Activated CD8-positive, alpha-beta memory T cell treated with anti-CD3 and anti-CD28 coated beads, Interleukin-2, amount 10 ng/mL, durations not matched to agents 7 days and 5 days (primary cell): ENCODE measurements at places on chromosomes 3 and 15. TPM values are rescaled to one million over a fixed set of nuclear protein-coding genes. Genes with fewer than 3 reads are reported as not detected.

Gene RAD51
- 73.0 TPM for total RNA-seq

Gene CNTN3
- total RNA-seq, result not detected

Gene RYR3
- not detected for total RNA-seq

Gene GPR171
- 153 TPM for total RNA-seq

Gene EFHB
- total RNA-seq, result not detected

Gene RPL15
- total RNA-seq, result 1,693 TPM

GRCh38 chr3:139421040-139421439 is 31.6 kb upstream of the COPB2 start:
- peaks cover 8% of the 10 kb centered on the region for H3K27me3 ChIP-seq
- DNase-seq, result no peak
- H3K4me3 ChIP-seq, result no peak overlapping the region
- no peak overlapping the region for H3K27ac ChIP-seq

- no peaks in the 10 kb centered on the region for H3K36me3 ChIP-seq
- H3K27me3 ChIP-seq, result peaks cover 67% of the 10 kb centered on the region
These were observed 24.3 kb upstream of the ANP32A start for GRCh38 chr15:68844856-68845550.

- H3K27ac ChIP-seq, result no peak overlapping the region
- peaks cover 41% of the 10 kb centered on the region for H3K27me3 ChIP-seq
- DNase-seq, result no peak
- no peak overlapping the region for H3K4me3 ChIP-seq
- no peaks in the 10 kb centered on the region for H3K36me3 ChIP-seq
These were observed 122.2 kb upstream of the DLG1 start for GRCh38 chr3:197420566-197420965.

DNA sequence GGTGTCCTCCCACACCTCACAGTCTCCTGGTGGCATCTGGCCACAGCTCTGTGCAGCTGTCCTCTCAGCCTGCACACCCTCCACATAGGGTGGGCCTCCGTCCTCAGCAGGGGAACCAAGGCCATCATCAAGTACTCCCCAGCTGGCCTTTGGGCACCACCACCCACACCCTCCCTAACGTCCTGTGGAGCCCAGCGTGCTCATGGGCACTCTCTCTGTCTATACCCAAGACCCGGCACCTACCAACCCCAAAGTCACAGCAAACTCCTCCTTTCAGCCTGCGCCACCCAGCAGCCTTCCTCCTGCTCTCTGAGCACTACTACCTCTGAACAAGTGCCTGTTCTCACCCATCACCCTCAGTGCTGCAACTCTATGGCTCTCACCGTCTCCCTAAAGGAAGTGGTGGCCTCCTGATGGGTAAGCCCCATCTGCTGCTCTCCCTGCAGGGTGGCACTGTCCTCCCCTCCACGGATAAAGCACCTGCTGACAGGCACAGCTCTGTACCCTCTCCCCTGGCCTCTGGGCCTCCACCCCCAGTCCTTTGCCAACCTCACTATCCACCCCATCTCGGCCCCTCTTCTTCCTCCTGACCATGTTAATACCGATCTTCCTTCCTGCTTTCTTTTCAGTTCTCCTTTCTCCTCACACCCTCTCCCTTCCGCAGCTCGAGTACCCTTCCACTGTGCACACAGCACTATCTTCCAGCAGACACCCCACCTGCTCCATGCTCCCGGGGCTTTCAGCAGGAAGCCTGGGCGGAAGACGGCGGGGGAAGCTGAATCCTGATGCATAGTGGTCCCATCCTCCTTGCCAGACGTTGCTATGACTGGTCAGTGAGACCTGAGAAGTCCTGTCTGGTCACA is 31.5 kb downstream of the SLC41A3 start:
- H3K27me3 ChIP-seq, result no peaks in the 10 kb centered on the region
- no peaks in the 10 kb centered on the region for H3K36me3 ChIP-seq
- DNase-seq, result no peak
- no peak overlapping the region for H3K27ac ChIP-seq
- peaks cover 8% of the 10 kb centered on the region for H3K4me1 ChIP-seq
- H3K4me3 ChIP-seq, result no peak overlapping the region

DNA sequence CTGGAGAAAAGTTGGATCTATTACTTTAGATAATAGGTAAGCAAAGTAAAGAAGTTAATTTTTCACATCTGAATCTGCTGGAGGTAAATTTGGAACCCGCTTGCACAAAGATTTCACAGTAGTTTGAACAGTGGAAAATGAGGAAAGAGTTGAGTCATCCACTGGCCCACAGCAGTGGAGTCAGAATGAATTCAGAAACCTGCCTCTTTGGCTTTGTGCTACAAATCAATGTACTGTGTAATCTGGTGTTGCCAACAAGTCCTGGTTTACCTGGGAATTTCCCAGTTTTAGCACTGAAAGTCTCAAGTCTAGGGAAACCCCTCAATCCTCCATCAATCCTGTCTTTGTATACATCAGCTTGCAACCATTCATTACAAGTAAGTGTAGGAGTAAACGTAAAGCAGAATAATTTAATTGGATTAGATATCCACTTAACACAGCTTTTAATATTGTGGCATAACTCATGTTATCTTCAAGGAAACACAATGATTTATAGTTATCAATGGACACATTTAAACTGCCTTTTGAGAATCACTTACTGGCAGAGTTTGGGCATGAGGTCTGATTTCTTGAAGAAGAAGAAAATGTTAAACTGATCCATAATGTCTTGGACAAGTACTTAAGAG is 100.6 kb downstream of the DCLK3 start:
- no peak overlapping the region for H3K27ac ChIP-seq
- peaks cover 7% of the 10 kb centered on the region for H3K27me3 ChIP-seq
- DNase-seq, result no peak
- H3K4me1 ChIP-seq, result no peaks in the 10 kb centered on the region
- H3K4me3 ChIP-seq, result no peak overlapping the region

- H3K27me3 ChIP-seq, result peaks cover 7% of the 10 kb centered on the region
- no peaks in the 10 kb centered on the region for H3K36me3 ChIP-seq
- no peaks in the 10 kb centered on the region for H3K4me1 ChIP-seq
- H3K4me3 ChIP-seq, result no peak overlapping the region
- no peak overlapping the region for H3K27ac ChIP-seq
- peak; percentile 18 for DNase-seq
These were observed 15.6 kb downstream of the LRRK1 start for GRCh38 chr15:100934726-100935125.

GRCh38 chr3:64223791-64224745 is 1.2 kb downstream of the PRICKLE2 start:
- no peaks in the 10 kb centered on the region for H3K27me3 ChIP-seq
- no peak for DNase-seq
- H3K4me1 ChIP-seq, result no peaks in the 10 kb centered on the region
- no peaks in the 10 kb centered on the region for H3K36me3 ChIP-seq

DNA sequence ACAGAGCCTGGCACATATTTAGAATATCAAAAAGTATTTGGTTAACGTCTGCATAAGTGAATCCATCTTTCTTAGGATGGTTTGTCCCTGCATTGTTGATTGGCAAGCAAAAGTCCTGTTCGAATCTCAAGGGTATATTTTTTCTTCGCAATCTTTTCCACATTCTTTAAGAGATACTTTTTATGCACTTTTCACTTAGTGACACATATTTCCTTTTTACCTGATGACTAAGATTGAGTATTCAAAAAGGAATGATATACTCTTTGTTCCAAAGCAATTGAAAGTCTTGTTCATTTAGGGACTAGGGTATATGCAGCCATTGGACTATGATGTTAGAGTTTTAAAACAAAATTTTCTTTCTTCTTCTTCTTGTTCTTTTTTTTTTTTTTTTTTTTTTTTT is 349.9 kb downstream of the NLGN1 start:
- no peaks in the 10 kb centered on the region for H3K27me3 ChIP-seq
- H3K4me1 ChIP-seq, result no peaks in the 10 kb centered on the region
- no peak overlapping the region for H3K4me3 ChIP-seq

DNA sequence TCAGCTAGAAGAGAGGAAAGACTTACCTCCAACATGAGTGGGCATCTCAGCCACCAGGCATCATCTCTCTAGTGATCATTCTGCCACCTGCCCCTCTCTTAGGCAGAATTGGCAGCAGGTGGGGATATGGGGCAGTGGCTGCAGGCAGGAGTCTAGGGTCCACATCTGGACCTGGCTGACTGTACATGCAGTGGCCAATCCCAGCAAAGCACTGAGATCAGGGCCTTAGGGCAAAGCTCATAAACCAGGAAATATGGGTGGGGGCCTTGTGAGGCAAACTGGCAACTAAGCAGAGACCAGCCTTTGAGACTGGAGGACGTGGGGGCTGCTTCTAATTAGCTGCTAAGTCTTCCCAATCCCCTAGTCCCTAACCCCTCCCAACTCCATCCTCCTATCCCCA is 12.9 kb downstream of the POMGNT2 start:
- no peak overlapping the region for H3K4me3 ChIP-seq
- H3K27me3 ChIP-seq, result no peaks in the 10 kb centered on the region
- H3K4me1 ChIP-seq, result no peaks in the 10 kb centered on the region
- H3K27ac ChIP-seq, result no peak overlapping the region
- no peaks in the 10 kb centered on the region for H3K36me3 ChIP-seq

DNA sequence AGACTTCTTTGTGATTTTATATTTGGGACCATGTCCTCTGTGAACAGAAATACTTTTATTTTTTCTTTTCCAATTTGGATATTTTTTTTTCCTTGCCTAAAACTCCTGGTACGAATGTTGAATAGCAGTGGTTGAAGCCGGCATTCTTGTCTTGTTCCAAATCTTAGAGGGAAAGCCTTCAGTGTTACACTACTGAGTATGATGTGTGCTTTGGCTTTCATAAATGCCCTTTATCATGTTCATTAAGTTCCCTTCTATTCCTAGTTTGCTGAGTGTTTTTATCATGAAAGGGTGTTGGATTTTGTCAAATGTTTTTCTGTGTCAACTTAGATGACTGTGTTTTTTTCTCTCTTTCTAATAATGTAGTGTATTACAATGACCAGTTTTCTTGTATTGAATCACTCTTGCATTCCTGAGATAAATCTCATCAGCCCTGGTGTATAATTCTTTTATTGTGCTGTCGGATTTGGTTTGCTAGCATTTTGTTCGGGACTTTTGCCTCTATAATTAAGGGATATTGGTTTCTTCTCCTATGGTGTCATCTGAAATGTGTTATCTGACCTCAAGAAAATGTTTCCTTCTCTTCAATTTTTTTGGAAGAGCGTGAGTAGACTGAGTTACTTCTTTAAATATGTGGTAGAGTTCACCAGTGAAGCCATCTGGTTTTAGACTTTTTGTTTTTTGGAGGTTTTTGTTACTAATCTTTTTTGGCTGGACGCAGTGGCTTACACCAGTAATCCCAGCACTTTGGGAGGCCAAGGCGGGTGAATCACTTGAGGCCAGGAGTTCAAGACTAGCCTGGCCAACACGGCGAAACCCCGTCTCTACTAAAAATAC is 33.3 kb downstream of the MAP1A start:
- H3K36me3 ChIP-seq, result peaks cover 14% of the 10 kb centered on the region
- H3K4me3 ChIP-seq, result no peak overlapping the region
- no peaks in the 10 kb centered on the region for H3K27me3 ChIP-seq
- H3K4me1 ChIP-seq, result no peaks in the 10 kb centered on the region
- H3K27ac ChIP-seq, result no peak overlapping the region

- H3K27ac ChIP-seq, result no peak overlapping the region
- peaks cover 3% of the 10 kb centered on the region for H3K36me3 ChIP-seq
- DNase-seq, result no peak
- peaks cover 10% of the 10 kb centered on the region for H3K4me1 ChIP-seq
- no peaks in the 10 kb centered on the region for H3K27me3 ChIP-seq
- H3K4me3 ChIP-seq, result no peak overlapping the region
These were observed 43.4 kb downstream of the EEFSEC start for GRCh38 chr3:128196647-128197046.

DNA sequence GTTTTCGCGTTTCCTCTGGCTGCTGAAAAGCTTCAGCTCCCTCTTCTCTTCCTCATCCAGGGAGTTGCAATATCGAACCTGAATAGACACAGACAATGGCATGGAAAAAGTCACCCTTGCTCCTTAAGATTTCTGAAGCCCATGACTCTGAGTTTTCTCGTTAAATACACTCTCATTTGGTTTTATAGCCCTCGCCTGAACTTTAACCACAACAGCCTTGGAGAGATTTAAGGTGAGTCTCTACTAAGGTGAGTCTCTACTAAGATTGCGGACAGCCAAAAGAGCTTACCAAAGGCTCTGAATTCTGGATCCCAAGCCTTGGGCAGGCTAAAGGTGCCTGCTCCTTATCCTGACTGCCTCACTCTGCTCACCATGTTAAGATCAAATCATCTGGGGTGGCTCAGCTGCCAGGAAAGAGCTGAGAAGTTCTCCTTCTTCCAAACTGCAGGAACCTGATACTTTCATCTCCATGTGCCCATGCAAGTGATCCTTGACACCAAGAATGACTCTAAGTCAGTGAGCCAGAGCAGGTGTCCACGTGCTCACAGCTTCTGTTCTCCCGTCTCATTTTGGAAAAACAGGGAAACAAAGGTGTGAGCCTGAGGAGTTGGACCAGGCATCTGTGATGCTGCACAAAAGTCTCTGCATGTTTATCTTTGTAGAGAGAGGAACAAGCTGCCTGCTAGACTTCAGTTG is 65.1 kb downstream of the PRICKLE2 start:
- no peak overlapping the region for H3K4me3 ChIP-seq
- peaks cover 10% of the 10 kb centered on the region for H3K27me3 ChIP-seq
- no peaks in the 10 kb centered on the region for H3K36me3 ChIP-seq
- no peak overlapping the region for H3K27ac ChIP-seq
- no peak for DNase-seq

GRCh38 chr3:112101916-112102315 is 15.7 kb downstream of the C3orf52 start:
- H3K36me3 ChIP-seq, result peaks cover 7% of the 10 kb centered on the region
- H3K4me3 ChIP-seq, result no peak overlapping the region
- DNase-seq, result no peak
- H3K4me1 ChIP-seq, result peaks cover 9% of the 10 kb centered on the region
- no peaks in the 10 kb centered on the region for H3K27me3 ChIP-seq
- H3K27ac ChIP-seq, result no peak overlapping the region

- no peaks in the 10 kb centered on the region for H3K36me3 ChIP-seq
- no peak for DNase-seq
- no peak overlapping the region for H3K27ac ChIP-seq
- H3K4me1 ChIP-seq, result peaks cover 1% of the 10 kb centered on the region
- peaks cover 15% of the 10 kb centered on the region for H3K27me3 ChIP-seq
These were observed 26.6 kb upstream of the PSTPIP1 start for GRCh38 chr15:76968306-76968705.

DNA sequence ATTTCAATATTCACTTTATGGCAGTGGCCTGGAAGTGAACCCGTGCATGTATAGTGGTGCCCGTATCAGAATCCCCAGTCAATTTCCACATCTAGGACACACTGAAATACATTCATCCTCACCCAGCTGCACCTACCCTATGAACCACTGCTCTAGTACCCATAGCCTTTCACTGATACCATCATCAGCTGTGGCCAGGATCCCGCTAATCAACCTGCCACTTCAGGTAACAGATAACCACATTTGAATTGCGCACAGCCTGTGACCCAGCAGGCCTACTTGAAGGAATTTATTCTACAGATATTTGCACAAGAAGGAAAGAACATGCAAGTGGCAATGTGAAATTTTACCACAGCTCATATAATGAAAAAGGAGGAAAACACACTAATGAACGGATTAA is 161.0 kb upstream of the CCDC54 start:
- H3K36me3 ChIP-seq, result peaks cover 3% of the 10 kb centered on the region
- H3K4me1 ChIP-seq, result peaks cover 19% of the 10 kb centered on the region
- H3K4me3 ChIP-seq, result no peak overlapping the region
- H3K27me3 ChIP-seq, result peaks cover 43% of the 10 kb centered on the region
- DNase-seq, result no peak
